ENCODE measurements at places on chromosomes 12 and 14.

DNA sequence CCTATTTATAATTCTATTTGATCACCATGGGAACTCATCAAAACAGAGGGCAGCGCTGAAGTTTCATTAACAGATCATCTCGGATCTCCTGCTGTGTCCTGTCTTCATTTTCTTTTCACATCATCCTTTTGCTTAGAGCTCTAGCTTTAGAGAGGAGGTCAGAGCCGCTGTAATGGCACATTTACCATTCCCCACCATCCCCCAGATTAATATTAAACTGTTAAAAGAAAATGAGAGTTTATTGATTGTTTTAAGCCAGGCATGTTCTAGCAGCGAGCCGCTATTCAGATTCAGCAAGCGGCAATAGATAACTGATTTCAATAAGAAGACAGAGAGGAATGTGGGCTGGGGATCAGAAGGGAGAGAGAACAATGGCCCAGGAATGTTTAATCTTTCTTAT lies 308.8 kb downstream of the EGLN3 start:
- H3K27ac ChIP-seq: no peak overlapping the region
- no peak for DNase-seq
- H3K4me3 ChIP-seq: no peak overlapping the region
- no peaks in the 10 kb centered on the region for H3K27me3 ChIP-seq
- no peaks in the 10 kb centered on the region for H3K36me3 ChIP-seq

GRCh38 chr12:53624458-53624857 lies 1.7 kb downstream of the ATF7 start:
- peaks cover 2% of the 10 kb centered on the region for H3K36me3 ChIP-seq
- DNase-seq: no peak
- peak overlapping the region; percentile 99 for H3K4me3 ChIP-seq

GRCh38 chr12:71556448-71556847 lies 107.2 kb downstream of the ZFC3H1 start:
- DNase-seq: no peak
- no peaks in the 10 kb centered on the region for H3K36me3 ChIP-seq
- H3K4me3 ChIP-seq: no peak overlapping the region
- no peaks in the 10 kb centered on the region for H3K4me1 ChIP-seq

DNA sequence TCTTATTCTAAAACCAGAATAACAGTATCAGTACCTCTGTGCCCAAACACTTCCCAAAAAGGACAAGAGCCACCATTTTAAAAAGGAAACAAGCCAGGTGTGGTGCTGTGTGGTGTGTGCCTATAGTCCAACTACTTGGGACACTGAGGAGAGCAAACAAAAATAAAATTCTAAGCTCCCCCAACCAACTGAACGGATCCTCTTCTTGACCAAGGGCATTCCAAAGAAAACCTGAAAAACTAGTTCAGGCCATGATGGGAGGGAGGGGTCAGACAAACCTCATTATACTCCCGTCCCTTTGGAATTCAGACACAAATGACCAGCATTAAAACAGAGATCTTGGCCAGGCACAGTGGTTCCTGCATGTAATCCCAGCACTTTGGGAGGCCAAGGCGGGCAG lies 20.5 kb downstream of the SLC11A2 start:
- DNase-seq: no peak
- H3K36me3 ChIP-seq: peaks cover 40% of the 10 kb centered on the region
- H3K4me3 ChIP-seq: no peak overlapping the region
- no peaks in the 10 kb centered on the region for H3K27me3 ChIP-seq

DNA sequence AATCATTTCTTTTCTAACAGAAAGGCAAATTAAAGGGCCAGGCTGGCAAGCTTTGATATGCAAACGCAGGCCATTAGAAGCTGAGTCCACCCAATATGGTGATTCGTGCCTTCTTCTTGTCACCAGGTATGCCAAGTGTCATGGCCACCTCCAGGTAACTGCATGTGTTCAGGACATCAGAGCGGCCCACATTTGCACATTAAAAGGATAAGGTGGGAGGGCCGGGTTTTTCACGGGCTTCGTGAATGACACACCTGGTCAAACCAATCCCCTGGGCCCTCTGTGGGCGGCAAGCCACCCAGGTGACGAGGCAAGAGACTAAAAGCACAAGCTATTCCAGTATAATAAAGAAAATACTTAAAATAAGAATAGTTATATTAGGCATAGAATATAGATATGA lies 75.9 kb upstream of the TSPAN11 start:
- H3K4me1 ChIP-seq: no peaks in the 10 kb centered on the region
- H3K4me3 ChIP-seq: no peak overlapping the region
- no peaks in the 10 kb centered on the region for H3K27me3 ChIP-seq

- H3K27ac ChIP-seq: no peak overlapping the region
- H3K27me3 ChIP-seq: no peaks in the 10 kb centered on the region
- no peak overlapping the region for H3K4me3 ChIP-seq
- no peak for DNase-seq
Observed at GRCh38 chr12:21559855-21560569, 33.9 kb downstream of the SPX start.

- no peaks in the 10 kb centered on the region for H3K36me3 ChIP-seq
- H3K4me1 ChIP-seq: no peaks in the 10 kb centered on the region
- no peak overlapping the region for H3K4me3 ChIP-seq
Observed at GRCh38 chr12:105977236-105977635, 161.5 kb downstream of the NUAK1 start.

DNA sequence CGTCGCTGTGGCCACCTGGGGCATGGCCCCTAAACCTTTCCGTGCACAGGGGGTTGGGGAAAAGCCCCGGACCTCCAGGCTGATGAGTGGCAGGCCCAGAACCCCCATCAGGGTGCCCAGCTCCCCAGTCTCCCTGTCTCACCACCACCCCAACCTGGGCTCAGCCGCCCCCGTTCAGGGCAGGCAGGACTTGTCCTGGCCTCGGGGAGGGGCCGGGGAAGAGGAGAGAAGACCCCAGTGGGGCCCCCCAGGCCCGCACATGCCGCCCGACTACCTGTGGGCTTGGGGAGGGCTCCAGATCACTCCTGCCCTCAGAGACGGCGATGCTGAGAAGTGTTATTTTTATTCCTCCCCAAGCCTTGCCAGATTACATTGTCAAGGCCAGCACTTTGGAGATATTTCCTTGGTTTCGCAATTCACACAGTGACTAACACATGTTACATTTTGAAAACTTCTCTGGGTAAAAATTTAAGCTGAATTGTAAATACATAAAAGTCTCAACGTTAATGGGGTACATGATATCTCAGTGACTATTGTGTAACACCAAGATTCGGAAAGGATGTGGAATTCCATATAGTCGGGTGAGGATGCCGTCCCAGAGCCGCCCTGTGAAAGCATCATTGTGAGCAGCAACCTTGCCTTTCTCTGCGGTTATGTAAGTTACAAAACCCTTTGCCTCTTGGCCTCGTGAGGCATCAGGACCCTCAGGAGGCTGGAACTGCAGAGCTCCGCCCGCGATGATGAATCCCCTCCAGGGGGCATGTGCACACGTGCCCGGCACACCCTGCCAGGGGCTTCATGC lies 85.6 kb upstream of the DIO3 start:
- H3K27me3 ChIP-seq: no peaks in the 10 kb centered on the region
- H3K27ac ChIP-seq: no peak overlapping the region
- DNase-seq: peak; percentile 1
- no peaks in the 10 kb centered on the region for H3K4me1 ChIP-seq
- H3K4me3 ChIP-seq: no peak overlapping the region
- no peaks in the 10 kb centered on the region for H3K36me3 ChIP-seq

DNA sequence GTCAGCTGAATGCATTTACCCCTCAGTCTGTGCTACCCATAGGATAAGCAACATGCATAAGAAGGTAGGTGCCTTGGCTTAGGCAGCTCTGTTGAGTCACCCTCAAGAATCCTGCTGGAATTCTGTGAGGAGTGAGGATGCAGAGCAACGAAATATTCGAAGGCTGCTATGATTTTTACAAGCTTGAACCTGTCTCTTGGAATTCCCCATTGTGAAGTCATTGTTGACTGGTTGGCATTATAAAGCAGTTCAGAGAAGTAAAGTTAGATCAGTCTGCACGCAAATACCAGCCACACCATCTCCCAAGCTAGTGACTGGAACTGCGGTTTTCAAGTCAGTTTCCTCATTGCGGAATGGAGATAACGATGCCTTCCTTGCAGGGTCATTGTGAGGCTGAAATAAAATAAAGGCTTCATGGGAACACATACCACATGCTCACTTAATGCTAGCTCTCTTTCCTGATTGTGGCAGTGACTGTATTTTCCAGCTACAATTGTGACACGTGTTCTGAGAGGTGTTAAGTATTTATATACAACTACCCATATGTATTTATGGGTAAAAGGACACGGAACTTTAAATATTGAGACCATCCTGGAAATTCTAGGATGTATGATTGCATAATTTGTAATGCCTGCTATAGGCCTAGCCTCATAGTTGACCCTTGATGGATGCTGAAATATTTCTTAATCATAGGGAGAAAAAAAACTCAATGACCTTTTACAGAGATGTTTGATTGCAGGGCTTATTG lies 96.7 kb downstream of the ETV6 start:
- no peak overlapping the region for H3K4me3 ChIP-seq
- H3K36me3 ChIP-seq: peaks cover 3% of the 10 kb centered on the region
- peak overlapping the region; percentile 91 for H3K27ac ChIP-seq
- H3K4me1 ChIP-seq: peaks cover 88% of the 10 kb centered on the region

DNA sequence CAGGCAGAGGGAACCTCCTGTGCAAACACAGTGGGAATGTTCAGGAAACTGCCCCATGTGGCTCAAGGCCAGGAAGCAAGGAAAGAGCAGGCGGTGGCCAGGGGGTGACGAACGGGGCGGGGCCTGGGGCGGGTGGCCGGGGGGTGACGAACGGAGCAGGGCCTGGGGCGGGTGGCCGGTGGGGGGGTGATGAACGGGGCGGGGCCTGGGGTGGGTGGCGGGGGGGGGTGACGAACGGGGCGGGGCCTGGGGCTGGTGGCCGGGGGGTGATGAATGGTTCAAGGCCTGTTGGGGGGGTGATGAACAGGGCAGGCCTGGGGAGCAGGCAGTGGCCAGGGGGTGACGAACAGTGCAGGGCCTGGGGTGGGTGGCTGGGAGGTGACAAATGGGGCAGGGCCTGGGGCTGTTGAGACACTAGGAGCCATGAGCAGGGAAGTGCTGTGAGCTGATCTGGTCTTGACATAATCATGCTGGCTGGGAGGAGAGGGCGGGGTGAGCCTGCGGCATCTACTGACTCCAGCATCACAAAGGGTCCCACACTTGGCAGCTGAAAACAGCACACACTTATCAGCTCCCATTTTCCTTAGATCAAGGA lies 62.7 kb upstream of the FBRSL1 start:
- H3K27me3 ChIP-seq: peaks cover 17% of the 10 kb centered on the region
- H3K27ac ChIP-seq: no peak overlapping the region
- no peak overlapping the region for H3K4me3 ChIP-seq
- peaks cover 23% of the 10 kb centered on the region for H3K4me1 ChIP-seq
- H3K36me3 ChIP-seq: no peaks in the 10 kb centered on the region

DNA sequence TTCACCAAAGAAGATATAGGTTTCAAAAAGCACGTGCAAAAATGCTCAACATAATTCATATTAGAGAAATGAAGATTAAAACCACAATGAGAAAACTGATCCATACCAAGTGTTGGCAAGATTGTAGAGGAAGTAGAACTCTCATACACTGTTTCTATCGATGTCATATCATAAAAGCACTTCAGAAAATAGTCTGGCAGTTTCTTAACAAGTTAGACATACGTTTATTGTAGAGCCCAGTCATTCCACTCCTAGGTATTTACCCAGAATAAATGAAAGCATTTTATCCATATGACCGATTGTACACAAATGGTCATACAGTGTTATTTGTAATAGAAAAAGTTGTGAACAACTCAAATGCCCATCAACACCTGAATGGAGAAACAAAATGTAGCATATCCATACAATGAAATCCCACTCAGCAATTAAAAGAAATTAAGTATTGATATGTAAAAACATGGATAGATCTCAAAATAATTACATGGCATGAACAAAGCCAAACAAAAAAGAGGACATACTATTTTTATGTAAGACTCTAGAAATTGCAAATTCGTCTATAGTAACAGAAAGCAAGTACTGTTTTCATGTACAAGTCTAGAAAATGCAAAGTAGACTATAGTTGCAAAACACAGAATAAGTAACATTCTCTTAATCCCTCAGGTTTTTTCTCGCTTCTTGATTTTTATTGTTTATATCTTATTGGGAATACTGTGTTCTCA lies 41.0 kb downstream of the USP15 start:
- peak overlapping the region; percentile 52 for H3K27ac ChIP-seq
- peaks cover 72% of the 10 kb centered on the region for H3K36me3 ChIP-seq
- DNase-seq: no peak
- no peaks in the 10 kb centered on the region for H3K27me3 ChIP-seq

- no peaks in the 10 kb centered on the region for H3K36me3 ChIP-seq
- no peak for DNase-seq
- no peak overlapping the region for H3K4me3 ChIP-seq
- H3K27me3 ChIP-seq: no peaks in the 10 kb centered on the region
- H3K4me1 ChIP-seq: no peaks in the 10 kb centered on the region
Observed at GRCh38 chr12:68259318-68259940, 6.0 kb upstream of the IL22 start.

- H3K27me3 ChIP-seq: no peaks in the 10 kb centered on the region
- no peaks in the 10 kb centered on the region for H3K4me1 ChIP-seq
- H3K27ac ChIP-seq: no peak overlapping the region
- no peak for DNase-seq
- H3K4me3 ChIP-seq: no peak overlapping the region
Observed at GRCh38 chr14:21989090-21989489, 315.5 kb upstream of the OR4E1 start.

DNA sequence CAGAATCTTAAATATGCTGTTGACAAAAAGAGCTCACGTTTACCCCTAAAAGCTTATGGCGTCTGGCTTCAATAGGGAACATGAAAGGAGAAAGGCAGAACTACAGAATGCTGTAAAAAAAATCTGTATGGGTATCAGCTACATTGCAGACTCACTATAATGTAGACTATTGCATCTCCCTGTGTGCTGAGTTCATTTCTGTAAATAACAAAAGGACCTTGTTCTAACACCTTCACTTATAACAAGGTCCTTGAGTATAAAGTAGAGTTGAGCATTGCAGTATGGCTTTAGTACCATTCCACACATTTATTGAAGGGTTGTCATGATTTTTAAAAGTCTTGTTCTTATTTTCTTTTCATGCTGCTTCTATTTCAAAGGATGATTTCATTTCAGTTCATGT lies 165.3 kb downstream of the NPAS3 start:
- H3K4me3 ChIP-seq: no peak overlapping the region
- no peak overlapping the region for H3K27ac ChIP-seq
- no peaks in the 10 kb centered on the region for H3K27me3 ChIP-seq
- H3K4me1 ChIP-seq: no peaks in the 10 kb centered on the region

GRCh38 chr12:911191-911826 lies 38.2 kb downstream of the RAD52 start:
- peak; percentile 42 for DNase-seq
- H3K27me3 ChIP-seq: no peaks in the 10 kb centered on the region
- H3K27ac ChIP-seq: no peak overlapping the region
- H3K4me3 ChIP-seq: no peak overlapping the region
- peaks cover 16% of the 10 kb centered on the region for H3K4me1 ChIP-seq
- H3K36me3 ChIP-seq: peaks cover 91% of the 10 kb centered on the region

GRCh38 chr14:93299866-93300265 lies 33.0 kb downstream of the BTBD7 start:
- no peak overlapping the region for H3K4me3 ChIP-seq
- H3K36me3 ChIP-seq: no peaks in the 10 kb centered on the region
- no peaks in the 10 kb centered on the region for H3K27me3 ChIP-seq
- H3K4me1 ChIP-seq: peaks cover 10% of the 10 kb centered on the region
- H3K27ac ChIP-seq: peak overlapping the region; percentile 22
- no peak for DNase-seq

- H3K4me1 ChIP-seq: peaks cover 28% of the 10 kb centered on the region
- DNase-seq: peak; percentile 15
- no peak overlapping the region for H3K4me3 ChIP-seq
- H3K27ac ChIP-seq: peak overlapping the region; percentile 60
- H3K36me3 ChIP-seq: peaks cover 87% of the 10 kb centered on the region
Observed at GRCh38 chr12:53533471-53533870, 26.2 kb upstream of the NPFF start.
